ENCODE measurements at places on chromosomes 11 and 22. TPM values are rescaled to one million over a fixed set of nuclear protein-coding genes. Genes with fewer than 3 reads are reported as not detected.

- no peak for DNase-seq
- no peaks in the 10 kb centered on the region for H3K36me3 ChIP-seq
- no peaks in the 10 kb centered on the region for H3K4me1 ChIP-seq
- no peak overlapping the region for H3K4me3 ChIP-seq
These were observed 21.8 kb upstream of the CSF2RB start for GRCh38 chr22:36891646-36892045.

- H3K4me3 ChIP-seq = no peak overlapping the region
- no peaks in the 10 kb centered on the region for H3K27me3 ChIP-seq
- H3K4me1 ChIP-seq = no peaks in the 10 kb centered on the region
- H3K36me3 ChIP-seq = no peaks in the 10 kb centered on the region
- no peak overlapping the region for H3K27ac ChIP-seq
These were observed 6.3 kb upstream of the CYP2R1 start for GRCh38 chr11:14898355-14898754.

GRCh38 chr11:8693010-8693551 lies 10.5 kb downstream of the RPL27A start:
- peaks cover 67% of the 10 kb centered on the region for H3K36me3 ChIP-seq
- DNase-seq = no peak
- no peak overlapping the region for H3K27ac ChIP-seq
- H3K4me1 ChIP-seq = peaks cover 10% of the 10 kb centered on the region
- no peak overlapping the region for H3K4me3 ChIP-seq
- no peaks in the 10 kb centered on the region for H3K27me3 ChIP-seq

- no peak overlapping the region for H3K4me3 ChIP-seq
- DNase-seq = no peak
- H3K27ac ChIP-seq = no peak overlapping the region
- H3K4me1 ChIP-seq = no peaks in the 10 kb centered on the region
- H3K36me3 ChIP-seq = no peaks in the 10 kb centered on the region
- H3K27me3 ChIP-seq = peaks cover 4% of the 10 kb centered on the region
These were observed 66.3 kb downstream of the C11orf91 start for GRCh38 chr11:33634291-33634834.

GRCh38 chr11:12577725-12578644 lies 96.2 kb upstream of the TEAD1 start:
- H3K36me3 ChIP-seq = no peaks in the 10 kb centered on the region
- no peak overlapping the region for H3K4me3 ChIP-seq
- DNase-seq = no peak
- no peak overlapping the region for H3K27ac ChIP-seq

Gene CDCA5
- 1.7 TPM for total RNA-seq

Gene CD248
- total RNA-seq = 10.0 TPM

Gene ELMOD1
- 2.8 TPM for total RNA-seq

Gene YDJC
- total RNA-seq = 13.9 TPM

Measured in upper lobe of right lung (tissue), 1 donor.